ENCODE measurements at places on chromosomes 6 and 20. TPM values are rescaled to one million over a fixed set of nuclear protein-coding genes. Genes with fewer than 3 reads are reported as not detected.

- no peak for DNase-seq
These were observed 24.1 kb downstream of the IL17A start for GRCh38 chr6:52210227-52210626.

- DNase-seq, result peak; percentile 15
These were observed 43.9 kb upstream of the PRND start for GRCh38 chr20:4677846-4678245.

- DNase-seq, result no peak
These were observed 46.8 kb downstream of the SNX5 start for GRCh38 chr20:17921774-17922173.

GRCh38 chr6:81938014-81938856 lies 185.8 kb upstream of the TENT5A start:
- peak; percentile 89 for DNase-seq

- DNase-seq, result no peak
These were observed 31.6 kb downstream of the PKIB start for GRCh38 chr6:122641819-122642218.

DNA sequence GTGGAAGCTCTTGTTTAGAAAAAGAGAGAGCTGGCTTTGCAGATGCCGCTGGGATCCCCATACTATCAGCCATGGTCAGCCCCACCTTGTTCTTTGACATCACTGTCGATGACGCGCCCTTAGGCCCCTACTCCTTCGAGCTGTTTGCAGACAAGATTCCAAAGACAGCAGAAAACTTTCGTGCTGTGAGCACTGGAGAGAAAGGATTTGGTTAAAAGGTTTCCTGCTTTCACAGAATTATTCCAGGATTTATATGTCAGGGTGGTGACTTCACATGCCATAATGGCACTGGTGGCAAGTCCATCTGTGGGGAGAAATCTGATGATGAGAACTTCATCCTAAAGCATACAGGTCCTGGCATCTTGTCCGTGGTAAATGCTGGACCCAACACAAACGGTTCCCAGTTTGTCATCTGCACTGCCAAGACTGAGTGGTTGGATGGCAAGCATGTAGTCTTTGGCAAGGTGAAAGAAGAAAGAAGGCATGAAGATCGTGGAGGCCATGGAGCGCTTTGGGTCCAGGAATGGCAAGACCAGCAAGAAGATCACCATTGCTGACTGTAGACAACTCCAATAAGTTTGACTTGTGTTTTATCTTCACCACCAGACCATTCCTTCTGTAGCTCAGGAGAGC lies 2.4 kb upstream of the BLCAP start:
- DNase-seq, result no peak

DNA sequence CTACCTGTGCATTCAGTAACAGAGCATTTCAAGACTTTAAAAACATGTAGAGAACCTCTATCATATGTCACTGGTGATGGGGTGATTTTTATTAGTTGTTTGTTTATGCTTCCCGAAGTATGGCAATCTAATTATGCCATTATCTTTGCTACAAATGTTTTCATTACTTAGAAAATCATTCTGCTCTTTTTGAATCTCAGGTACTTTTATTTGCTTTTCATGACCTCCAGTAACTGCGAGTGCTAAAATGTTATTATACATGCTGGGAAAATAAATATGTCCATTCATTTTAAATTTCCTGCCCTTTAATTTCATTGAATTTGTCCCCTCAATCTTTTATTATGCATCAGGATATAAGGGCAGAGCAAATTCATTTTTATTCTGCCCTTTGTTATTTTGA lies 515.7 kb downstream of the NKAIN2 start:
- DNase-seq, result no peak

- no peak for DNase-seq
These were observed 95.9 kb downstream of the GRIK2 start for GRCh38 chr6:101489456-101489855.

DNA sequence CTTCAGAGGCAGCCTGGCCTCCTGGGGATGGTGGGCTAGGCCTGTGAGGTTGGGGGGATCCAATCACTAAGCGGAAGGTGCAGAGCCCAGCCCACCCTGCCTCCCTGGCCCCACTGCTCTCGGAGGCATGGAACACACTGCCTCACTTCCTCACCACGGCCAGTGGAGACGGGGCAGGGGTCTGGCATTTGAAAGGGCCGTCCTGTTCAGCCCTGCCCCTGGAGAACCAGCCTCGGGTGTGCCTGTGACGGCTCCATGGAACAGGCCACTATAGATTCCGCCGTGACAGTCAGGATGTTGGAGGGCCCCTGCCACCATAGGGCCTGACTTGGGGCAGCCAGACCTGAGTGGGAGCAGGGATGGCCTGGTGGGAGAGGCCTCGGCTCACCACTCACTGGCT lies 110.2 kb downstream of the DACT2 start:
- DNase-seq, result no peak

- DNase-seq, result no peak
These were observed 539.4 kb downstream of the PTPRT start for GRCh38 chr20:42650191-42650746.

- DNase-seq, result no peak
These were observed 200.3 kb downstream of the ANKRD60 start for GRCh38 chr20:58028123-58028522.

GRCh38 chr6:11681770-11682169 lies 96.8 kb downstream of the ADTRP start:
- DNase-seq, result no peak

DNA sequence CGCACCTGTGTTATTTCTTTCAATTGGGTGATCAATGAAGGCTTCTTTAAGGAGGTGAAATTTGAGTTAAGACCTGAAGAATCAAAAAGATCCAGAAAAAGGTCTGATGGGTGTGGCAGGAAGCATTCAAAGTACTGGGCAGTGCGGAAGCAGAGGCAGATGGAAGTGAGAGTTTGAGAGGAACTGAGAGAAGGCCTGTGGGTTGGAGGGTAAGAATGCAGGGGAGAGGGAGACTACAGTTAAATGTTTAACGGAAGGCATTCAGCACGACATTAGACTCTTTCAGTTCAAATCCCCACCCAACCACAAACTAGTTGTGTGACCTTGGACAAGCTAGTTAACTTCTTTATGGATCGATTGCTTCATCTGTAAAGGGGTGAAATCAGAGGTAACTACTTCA lies 50.5 kb upstream of the GCM1 start:
- no peak for DNase-seq

DNA sequence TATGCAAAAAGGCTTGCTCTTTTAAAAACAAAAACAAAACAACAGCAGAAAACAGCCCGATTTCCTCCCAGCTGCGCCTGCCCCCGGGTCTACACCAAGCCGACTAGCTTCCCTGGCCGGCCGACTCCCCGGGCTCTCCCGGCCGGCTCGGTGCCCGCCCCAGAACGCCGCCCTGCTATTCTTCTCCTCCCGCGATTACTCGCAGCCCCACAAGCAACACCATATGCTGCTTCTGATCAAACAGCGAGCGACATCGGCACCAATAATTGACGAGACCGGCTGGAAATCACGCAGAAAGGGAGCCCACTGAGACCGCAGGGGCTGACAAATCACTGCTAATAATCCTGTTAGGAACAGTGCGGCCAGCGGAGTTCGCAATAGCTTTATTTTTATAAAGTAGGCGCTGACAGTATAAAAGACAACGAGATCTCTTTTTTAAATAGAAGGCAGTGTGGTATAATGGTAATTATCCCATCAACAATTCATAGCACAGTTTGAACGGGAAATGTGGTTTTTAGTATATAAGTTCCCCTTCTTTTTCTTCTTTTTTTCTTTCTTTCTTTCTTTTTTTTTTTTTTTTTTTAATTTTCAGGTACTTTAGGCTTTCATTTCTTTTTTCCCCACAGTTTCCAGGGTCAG lies 3.3 kb downstream of the SIM1 start:
- peak; percentile 81 for DNase-seq

GRCh38 chr6:5442916-5443315 lies 181.6 kb downstream of the FARS2 start:
- no peak for DNase-seq

DNA sequence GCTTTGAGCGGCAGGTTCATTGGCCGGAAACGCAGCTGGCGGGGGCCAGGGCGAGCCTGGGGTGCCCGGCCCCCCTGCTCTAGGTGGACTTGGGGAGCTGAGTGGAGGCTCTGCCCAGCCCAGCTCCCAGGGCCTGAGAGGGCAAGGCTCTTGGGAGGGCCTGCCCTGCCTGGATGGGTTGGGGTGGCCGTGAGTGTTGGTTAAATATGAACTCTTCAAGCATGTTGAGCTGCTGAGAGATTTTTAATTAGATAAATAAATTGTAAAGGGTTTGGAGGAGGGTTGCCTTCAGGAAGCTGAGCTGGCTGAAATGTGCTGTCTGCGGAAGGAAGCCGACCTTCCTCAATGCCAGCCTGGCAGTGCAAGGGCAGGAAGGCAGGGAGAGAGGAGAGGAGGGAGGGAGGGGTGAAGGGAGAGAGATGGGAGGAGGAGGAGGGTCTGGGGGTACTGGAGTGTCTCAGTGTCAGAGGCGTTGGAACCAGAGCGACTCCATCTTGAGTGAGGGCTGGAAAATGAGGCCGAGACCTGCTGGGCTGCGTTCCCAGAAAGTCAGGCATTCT lies 39.4 kb upstream of the PMEPA1 start:
- DNase-seq, result no peak

DNA sequence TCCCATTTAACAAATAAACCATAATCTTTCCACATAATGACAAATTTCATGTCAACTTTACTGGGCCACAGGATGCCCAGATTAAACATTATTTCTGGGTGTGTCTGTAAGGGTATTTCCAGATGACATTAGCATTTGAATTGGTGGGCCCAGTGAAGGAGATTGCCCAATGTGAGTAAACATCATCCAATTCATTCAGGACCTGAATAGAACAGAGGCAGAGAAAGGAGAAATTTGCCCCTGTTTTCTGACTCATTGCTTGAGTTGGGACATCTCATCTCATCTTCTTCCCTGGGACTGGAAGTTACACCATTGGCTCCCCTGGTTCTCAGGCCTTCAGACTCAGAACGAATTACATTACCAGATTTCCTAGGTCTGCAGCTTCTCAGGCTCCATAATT lies 142.9 kb downstream of the TPBG start:
- no peak for DNase-seq

DNA sequence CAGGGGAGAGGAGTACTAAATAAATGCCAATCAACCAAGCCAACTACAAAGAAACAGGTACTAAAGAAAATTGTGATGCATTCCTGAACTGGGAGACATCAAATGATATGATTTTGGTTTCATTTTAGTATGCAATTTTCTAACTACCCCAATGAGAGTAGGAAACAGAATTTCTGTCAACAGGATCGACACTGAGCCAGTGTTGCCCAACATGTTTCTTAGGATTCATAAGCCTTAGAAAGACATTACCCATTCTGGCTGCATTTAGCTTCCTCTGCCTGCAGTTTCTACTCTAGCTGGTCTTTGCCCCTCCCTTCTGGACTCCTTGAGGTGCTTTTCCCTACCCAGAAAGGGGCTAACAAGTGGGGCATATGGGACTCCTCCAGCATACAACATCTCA lies 49.8 kb downstream of the KCTD20 start:
- no peak for DNase-seq

Gene CST4
- not detected for total RNA-seq

Gene MYL9
- 83.7 TPM for total RNA-seq

Gene SAMD10
- 1.2 TPM for total RNA-seq

Gene TUBB2B
- 31.3 TPM for total RNA-seq

Gene OPN5
- total RNA-seq, result not detected

Gene EFCAB8
- not detected for total RNA-seq

Gene DEFB118
- total RNA-seq, result not detected

Gene GSTA3
- not detected for total RNA-seq

Gene SNRPB
- total RNA-seq, result 462 TPM

Gene CASS4
- total RNA-seq, result 1.2 TPM

Gene POU5F1
- 0.63 TPM for total RNA-seq

Gene BANF2
- not detected for total RNA-seq
